Pulmonary artery endothelial cell (primary cell): ENCODE measurements at places on chromosomes 4 and X. TPM values are rescaled to one million over a fixed set of nuclear protein-coding genes. Genes with fewer than 3 reads are reported as not detected.

DNA sequence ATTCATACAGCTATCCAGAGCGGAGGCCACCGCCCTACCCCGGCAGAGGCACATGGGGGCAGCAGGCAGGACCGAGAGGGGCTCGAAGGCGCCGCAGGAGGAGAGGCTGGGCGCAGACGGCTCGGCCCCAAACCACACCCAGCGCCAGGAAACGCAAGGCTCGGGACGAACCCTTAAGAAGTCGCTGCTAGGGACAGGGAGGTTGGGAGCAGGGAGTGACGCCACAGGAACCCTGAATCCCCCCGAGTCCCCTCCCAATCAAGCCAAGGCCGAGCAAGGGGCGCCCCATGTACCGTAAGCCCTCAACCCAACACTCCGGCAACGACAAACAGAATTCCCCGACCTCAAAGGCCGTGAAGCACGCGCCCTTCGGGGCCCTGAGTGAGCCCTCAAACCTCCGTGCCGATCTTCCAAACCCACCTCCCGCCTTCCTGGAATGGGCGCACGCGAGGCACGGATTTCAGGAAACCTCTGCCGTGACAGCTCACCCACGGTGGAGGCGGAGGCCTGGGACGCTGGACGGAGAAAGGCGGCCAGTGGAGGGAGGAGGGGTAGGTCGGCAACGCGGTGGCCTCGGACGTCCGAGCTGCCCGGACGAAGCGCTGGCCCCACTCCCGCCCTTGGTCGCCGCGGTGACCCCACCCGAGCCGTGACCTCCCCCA lies 1.8 kb downstream of the ZFYVE28 start:
- DNase-seq: no peak

DNA sequence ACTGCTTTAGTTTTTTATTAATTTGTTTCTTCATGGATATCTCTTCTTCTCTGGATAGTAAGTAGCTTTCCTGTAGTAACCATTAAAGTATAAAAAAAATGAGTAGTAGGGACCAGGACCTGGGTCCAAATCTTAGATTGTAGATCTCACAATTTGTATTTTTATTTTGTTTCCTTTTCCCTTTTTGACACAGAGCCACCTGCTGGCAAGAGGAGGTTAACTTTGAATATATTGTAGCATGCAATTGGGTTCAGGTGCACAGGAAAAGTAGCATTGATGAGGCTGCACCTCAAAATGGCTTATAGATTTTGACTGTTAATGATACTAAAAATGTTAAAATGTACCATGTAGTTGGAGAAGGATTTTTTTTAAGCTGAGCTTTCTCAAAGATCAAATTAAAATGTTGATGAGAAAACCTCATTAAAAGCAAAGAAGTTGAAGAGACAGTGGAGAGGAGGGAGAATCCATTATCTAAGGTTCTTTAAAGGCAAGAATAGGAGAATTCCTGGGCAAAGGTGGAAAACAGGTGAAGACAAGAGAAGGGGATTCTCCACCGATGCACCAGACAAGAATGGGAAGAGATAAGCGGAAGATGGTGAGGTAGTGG lies 48.3 kb upstream of the HPGDS start:
- DNase-seq: no peak

- no peak for DNase-seq
Observed at GRCh38 chr4:2871466-2871865, 27.8 kb downstream of the ADD1 start.

GRCh38 chr4:163565226-163566135 lies 71.0 kb downstream of the TMA16 start:
- DNase-seq: no peak

- no peak for DNase-seq
Observed at GRCh38 chr4:122167369-122167768, 15.2 kb downstream of the BLTP1 start.

DNA sequence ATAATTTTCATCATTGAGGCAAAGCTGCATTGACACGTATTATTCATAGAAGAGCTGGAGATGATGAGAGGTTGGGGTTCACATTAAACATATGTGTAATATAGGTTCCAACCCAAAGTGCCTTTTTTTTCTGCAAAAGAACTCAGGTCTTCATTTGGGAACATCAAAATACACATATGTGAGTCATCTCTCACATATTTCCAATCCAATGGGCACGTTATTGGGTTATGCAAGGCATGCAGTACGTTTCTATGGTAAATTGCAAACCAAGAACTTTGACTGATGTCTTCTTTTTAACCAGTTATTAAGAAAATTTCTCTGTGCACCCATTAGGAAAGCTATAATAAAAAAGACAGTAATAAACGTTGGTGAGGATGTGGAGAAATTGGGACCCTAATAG lies 150.3 kb upstream of the FAM9B start:
- DNase-seq: no peak

- no peak for DNase-seq
Observed at GRCh38 chrX:35444671-35445355, 353.3 kb upstream of the MAGEB16 start.

- DNase-seq: no peak
Observed at GRCh38 chr4:41722181-41722580, 26.3 kb downstream of the PHOX2B start.

MAGEC3 gene
- total RNA-seq: not detected in 2 replicates

ALB gene
- total RNA-seq: not detected in 2 replicates

SYP gene
- 0.13 and 0.14 TPM in 2 replicates for total RNA-seq

MSX1 gene
- total RNA-seq: 2.7 and 4.1 TPM in 2 replicates

TASL gene
- not detected in 2 replicates for total RNA-seq
